ENCODE measurements at places on chromosomes 3 and 15. TPM values are rescaled to one million over a fixed set of nuclear protein-coding genes. Genes with fewer than 3 reads are reported as not detected.
A peak's percentile ranks its signal among the peaks of the same experiment; 100 is the strongest.

Gene ERC2
- 0.19 TPM for total RNA-seq

Gene GRAMD2A
- not detected for total RNA-seq

- no peak for DNase-seq
These were observed 77.0 kb downstream of the EPHA3 start for GRCh38 chr3:89184151-89184995.

DNA sequence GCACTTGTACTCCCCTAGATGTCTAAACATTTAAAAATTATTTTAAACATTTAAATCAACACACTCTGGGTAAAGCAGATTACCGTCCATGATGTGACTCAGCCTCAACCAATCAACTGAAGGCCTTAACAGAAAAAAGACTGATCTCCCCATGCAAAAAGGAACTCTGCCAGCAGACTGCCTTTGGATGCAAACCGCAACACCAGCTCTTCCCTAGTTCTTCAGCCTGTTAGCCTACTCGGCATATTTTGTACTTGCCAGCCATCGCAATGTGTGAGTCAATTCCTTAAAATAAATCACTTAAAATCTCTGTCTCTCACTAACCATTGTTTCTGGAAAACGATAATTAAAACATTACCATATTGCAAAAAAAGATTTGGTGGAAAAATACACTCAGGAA lies 375.9 kb downstream of the RSL24D1 start:
- no peak for DNase-seq

Gene TGM5
- not detected for total RNA-seq

DNA sequence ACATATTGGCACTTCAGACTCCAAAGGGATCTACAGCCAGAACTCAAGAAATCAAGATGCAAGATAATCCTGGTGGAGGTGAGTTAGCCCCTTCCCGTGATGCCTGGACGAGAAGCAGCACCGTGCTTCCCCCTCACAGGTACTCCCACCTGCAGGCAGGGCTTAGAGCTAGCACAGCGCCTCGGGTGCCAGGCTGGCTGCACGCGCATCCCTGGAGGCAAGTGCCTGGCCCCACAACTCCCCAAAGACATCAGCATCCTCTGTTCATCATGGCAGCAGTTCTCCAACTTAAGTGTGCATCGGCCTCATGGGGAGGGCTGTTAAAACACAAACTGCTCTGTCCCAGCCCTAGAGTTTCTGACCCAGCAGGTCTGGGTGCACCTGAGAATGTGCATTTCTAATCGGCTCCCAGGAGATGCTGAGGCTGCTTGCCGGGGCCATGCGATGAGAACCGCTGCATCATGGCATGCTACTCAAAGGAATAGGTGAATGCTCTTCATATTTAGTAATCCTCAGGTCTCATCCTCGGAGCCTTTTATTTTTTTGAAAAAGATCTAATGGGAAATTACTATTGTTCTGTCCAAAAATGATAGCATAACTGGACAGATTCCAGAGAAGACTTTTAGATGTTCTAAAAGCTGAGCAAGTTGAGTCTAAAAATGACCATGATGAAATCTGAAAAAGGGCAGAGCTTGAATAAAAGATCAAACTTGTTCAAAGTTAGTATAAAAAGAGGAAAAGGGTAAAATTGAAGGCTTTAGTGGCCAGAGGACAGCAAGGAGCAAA lies 244.2 kb downstream of the ADAMTS17 start:
- no peak for DNase-seq

Gene HRH1
- 23.5 TPM for total RNA-seq

DNA sequence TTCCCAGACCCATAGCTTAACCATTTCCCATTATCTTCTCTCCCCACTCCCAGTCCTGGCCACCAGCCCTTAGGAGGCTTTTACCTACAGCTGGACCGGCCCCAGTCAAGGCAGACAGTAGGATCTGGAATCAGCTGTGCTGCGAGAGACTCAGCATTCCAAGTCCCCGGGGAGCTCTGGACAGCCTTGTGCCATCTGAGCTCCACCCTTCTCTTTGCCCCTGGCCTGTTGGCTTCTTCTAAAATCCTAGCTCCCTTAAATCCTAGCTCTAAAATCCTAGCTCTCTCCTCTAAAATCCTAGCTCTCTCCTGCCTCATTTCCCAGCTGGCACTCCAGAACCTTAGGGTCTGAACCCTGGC lies 21.3 kb downstream of the MEGF11 start:
- DNase-seq, result no peak

GRCh38 chr3:69282181-69282580 lies 103.7 kb downstream of the FRMD4B start:
- DNase-seq, result no peak

DNA sequence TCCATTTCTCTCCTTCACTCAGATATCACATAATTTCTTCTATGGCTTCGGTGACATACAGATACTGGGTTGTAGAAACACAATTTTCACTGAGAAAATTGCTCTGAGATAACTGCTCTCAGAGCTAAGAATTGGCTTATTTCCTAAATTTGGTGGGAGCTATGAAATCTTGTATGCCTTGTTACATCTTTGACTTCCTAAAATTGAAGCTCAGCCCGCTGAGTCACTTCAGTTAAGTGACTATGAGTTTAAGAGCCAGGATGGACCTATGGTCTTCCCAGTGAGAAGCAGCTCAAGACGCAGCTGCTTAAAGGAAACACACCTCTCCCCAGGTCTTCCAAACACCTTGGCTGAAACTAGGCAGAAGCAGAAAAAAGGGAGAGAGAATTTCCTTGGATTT lies 56.4 kb downstream of the EFHB start:
- no peak for DNase-seq

DNA sequence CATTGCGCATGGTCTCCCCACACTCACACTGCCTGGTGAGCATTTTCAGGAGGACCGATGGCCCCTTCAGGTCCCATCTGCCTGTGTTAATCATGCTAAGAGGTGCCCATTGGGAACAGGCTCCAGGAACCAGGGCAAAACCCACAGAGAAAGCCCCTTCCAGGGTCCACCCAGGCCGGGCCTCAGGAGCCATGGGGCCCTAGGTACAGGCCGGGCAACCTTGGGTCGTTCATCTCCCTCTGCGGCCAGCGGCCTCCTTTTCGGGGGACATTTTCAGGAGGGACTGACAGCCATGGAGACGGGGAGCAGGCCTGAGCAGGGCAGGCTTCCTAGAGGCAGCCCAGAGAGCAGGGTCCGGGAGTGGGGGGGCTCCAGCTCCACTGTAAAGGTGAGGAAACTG lies 68.0 kb upstream of the TAMM41 start:
- no peak for DNase-seq

DNA sequence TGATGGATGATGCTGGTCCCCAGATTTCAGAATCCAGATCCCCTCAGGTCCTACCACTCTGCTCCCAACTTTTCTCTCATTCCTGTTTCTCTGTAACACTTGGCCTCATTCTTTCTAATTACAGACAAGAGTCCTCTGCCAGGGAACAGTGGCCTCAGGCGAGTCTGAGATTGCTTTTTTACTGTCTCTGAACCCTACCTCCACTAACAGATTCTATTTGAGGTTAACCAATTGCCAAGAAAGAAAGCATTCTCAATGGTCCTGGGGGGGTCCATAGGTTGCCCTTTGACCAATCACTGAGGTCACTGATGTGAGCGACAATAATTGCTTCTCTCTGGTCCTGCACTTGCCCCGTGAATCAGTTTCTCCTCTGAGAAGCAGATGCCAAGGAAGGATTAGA lies 145.2 kb upstream of the TMEM108 start:
- no peak for DNase-seq

DNA sequence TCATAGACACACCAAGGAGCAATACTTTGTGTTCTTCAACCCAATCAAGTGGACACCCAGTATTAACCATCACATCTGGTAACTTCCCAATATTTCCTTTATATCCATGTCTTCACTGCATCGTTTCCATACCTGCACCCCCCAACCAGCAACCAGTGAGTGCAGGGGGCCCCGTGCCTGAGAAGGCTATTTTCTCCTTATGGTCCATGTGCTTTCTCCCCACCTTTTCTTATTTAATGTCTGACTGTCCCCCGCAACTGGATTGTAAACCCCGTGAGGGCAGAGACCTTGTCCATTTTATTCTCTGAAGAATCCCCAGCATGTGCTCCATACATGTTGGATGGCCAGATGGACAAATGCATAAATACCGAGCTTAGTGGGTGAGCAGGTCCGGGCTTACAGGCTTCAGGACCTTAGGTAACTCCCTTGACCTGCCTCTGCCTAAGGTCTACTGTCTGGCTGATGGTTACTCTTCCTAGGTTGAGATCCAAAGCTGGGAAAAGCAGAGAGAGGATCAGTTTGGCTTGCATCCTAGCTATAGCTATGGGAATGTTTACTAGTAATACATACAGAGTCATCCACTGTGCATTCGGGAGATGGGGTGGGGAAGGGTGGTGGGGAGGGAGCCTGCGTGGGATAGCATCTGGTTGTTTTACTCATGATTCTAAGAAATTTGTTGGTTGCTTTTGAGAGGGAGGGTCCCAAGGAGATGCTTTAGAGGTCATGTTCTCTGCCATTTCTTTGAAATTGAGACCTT lies 41.5 kb downstream of the PXYLP1 start:
- DNase-seq, result no peak

Gene PCOLCE2
- total RNA-seq, result 0.58 TPM

Gene SIDT1
- total RNA-seq, result not detected

GRCh38 chr3:63492464-63492863 lies 160.0 kb upstream of the SNTN start:
- no peak for DNase-seq

- no peak for DNase-seq
These were observed 36.9 kb upstream of the SKIL start for GRCh38 chr3:170320461-170321121.

- DNase-seq, result peak; percentile 51
These were observed 31.7 kb upstream of the MNS1 start for GRCh38 chr15:56496635-56497034.

DNA sequence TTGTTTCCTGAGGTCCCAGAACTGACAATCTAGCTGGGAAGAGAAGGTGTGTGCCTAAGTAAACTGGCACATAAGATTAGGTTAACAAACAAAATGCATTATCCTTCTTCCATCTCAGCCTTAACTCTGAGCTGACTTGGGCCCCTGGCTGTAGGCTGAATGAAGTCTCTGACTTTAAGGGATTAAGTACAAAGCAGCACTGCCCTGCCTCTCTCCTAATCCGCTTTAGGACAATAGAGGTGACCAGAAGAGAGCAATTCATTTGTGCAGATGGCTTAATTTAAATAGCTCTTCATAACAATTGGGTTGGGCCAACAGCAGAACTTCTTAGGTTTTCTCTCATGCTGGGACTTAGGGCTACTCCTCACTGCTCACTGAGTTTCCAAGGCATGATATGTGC lies 181.6 kb upstream of the SOX14 start:
- DNase-seq, result no peak

Gene SUSD5
- total RNA-seq, result 2.5 TPM

Gene TBC1D2B
- 30.7 TPM for total RNA-seq

- DNase-seq, result no peak
These were observed 219.3 kb downstream of the PDCD6IP start for GRCh38 chr3:34017757-34018156.

DNA sequence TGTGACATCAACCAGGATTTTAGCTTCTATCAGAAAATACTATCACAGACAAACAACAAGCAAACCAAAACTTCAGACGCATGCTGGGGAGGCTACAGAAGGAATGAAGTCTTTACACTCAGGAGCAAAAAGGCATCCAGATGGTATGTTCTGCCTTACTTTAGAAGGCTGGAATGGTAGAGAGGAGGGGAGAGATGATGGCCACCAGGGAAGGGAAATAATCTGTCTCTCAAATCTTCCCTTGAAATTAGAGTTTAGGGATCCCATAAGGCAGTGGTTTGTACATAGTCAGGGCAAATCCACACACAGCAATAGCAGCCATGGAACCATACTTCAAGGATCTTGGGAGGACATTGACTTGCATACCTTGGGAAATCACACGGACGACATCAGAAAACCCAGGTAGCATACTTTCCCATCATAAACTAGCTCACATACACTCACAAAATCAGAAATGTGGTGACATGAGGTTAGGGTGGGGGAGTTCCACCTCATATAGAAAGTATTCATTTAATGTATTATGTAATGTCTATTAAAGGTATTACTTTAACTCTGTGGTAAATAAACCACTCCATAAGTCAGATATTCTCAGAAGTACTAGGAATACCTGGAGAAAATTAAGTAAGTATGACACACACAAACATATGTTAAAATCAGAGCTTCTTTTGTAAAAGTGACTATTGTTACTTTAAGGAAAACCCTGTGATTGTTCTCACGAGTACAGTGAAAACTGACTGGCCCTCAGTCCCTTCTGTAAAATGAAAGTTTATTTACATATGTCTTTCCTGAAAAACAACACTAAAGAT lies 9.4 kb downstream of the BTLA start:
- no peak for DNase-seq

Gene GPR62
- total RNA-seq, result 0.06 TPM

DNA sequence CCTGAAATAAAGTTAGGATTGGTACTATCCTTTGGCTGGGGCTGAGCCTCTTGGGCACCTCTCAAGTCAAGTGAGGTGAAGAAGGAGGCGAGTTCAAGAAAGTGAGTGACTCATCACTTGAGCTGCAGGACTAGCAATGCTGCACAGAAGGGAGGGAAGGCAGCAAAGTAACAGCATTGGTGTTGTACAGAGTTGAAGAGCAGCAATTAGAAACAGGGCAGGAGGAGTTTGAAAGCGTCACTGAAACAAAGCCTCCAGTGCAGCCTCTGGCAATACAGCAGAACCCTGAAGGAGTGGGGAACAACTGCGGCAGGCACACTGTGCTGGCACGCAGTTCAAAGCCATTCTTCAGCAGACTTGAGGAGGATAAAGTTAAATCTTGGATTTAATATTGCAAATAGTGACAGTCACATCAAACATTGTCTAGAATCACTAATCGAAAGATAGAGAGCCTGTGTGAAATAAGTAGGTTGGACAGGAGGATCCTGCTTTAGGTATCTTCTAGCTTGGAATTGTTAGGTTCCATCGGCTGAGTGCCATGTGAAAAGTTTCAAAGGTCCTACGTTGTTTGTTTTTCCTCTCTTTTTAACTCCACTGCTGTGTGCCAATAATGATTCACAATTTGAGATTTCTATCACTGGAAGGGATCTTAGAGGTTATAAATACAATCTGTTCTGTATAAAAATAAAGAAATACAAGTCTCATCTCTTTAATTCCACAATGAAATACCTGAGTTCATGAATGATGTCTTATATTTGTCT lies 479.8 kb downstream of the NAALADL2 start:
- no peak for DNase-seq

Gene PTH1R
- not detected for total RNA-seq

Gene ZNF654
- total RNA-seq, result 12.7 TPM

- DNase-seq, result no peak
These were observed 623.8 kb upstream of the AGTR1 start for GRCh38 chr3:148073721-148074456.

GRCh38 chr15:71687902-71688508 lies 122.3 kb upstream of the NR2E3 start:
- no peak for DNase-seq

- DNase-seq, result no peak
These were observed 261.6 kb upstream of the THRB start for GRCh38 chr3:24756101-24756888.

Gene CYP1A2
- not detected for total RNA-seq

Gene BTLA
- total RNA-seq, result not detected

Data from glomerular endothelial cell (primary cell).